ENCODE measurements at places on chromosomes 3 and 15.

GRCh38 chr3:104458657-104459056 is 908.1 kb upstream of the ALCAM start:
- DNase-seq: no peak

DNA sequence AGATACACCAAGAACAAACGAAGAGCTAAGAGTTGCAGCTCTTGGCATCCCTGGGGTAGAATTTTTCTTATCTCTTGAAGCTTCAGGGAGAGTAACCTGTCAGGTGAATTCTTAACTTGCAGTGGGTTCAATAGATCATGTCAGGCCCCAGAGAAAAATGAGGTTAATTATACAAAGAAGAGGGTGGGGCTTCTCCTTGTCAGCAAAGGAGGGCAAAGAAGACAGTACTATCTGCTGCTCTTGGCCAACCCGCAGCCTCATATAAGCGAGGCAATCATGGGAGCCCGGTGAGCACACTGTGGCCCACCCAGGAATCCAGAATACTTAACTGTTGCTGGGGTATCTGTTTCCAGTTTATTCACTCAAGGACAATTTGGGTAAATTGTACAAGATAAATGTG is 110.2 kb downstream of the SEMA5B start:
- DNase-seq: no peak

- DNase-seq: no peak
Observed at GRCh38 chr3:112357930-112358780, 25.2 kb downstream of the CD200 start.

GRCh38 chr3:171245796-171246765 is 214.1 kb downstream of the TNIK start:
- DNase-seq: no peak

- DNase-seq: no peak
Observed at GRCh38 chr3:4406746-4407568, 60.1 kb downstream of the SUMF1 start.
